ENCODE measurements at places on chromosomes 6 and 20.
A peak's percentile ranks its signal among the peaks of the same experiment; 100 is the strongest.

DNA sequence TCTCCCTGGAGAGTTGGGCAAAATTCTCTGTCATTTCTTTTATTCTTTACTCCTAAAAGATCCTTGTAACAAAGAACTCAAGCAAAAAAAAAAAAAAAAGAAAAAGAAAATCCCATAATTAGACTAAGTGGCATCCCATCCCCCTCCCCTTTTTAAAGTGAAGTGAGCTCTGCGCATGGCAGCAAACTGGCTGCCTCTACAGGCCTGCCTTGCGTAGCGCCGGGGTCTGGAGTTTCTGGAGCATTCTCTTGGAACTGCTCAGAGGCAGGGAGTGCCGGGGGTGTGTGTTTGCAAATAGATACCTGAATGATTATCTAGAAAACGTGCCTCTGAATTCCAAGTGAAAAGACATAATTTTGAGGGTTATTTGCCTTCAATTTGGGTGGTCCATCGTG lies 48.1 kb downstream of the FOXC1 start:
- DNase-seq = no peak

DNA sequence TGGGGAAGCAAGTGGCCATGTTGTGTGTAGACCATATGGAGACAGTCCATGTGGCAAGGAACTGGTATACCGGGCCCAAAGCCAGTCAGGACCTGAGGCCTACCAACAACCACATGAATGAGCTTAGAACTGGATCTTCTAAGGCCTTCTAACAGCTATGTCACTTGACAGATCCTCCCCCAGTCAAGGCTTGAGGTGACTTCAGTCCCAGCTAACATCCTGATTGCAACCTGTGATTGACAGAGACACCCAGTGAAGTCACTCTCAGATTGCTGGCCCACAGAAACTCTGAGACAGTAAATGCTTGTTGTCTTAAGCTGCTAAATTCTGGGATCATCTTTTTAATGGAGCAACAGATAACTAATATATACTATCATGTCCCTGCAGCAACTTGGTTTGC lies 32.9 kb downstream of the AHI1 start:
- no peak for DNase-seq

DNA sequence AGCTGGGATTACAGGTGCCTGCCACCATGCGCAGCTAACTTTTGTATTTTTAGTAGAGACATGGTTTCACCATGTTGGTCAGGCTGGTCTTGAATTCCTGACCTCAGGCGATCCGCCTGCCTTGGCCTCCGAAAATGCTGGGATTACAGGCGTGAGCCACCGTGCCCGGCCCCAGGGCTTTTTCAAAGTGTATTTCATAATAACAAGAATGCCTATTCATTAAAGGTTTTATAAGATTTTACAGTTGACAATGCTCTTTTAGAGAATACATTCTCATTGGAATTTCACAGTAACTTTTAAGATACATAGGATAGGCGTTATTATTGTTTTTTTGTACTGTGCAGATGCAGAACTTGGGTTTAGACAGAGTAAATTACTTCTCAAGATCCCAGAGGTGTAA lies 52.6 kb upstream of the PTPRK start:
- DNase-seq = no peak

- peak; percentile 56 for DNase-seq
Observed at GRCh38 chr20:46614503-46614902, 36.8 kb downstream of the SLC13A3 start.

- DNase-seq = no peak
Observed at GRCh38 chr6:17006543-17006942, 95.3 kb upstream of the STMND1 start.

GRCh38 chr6:93213028-93213427 lies 206.3 kb downstream of the EPHA7 start:
- DNase-seq = peak; percentile 6

- no peak for DNase-seq
Observed at GRCh38 chr20:5073660-5074231, 46.0 kb downstream of the PCNA start.

DNA sequence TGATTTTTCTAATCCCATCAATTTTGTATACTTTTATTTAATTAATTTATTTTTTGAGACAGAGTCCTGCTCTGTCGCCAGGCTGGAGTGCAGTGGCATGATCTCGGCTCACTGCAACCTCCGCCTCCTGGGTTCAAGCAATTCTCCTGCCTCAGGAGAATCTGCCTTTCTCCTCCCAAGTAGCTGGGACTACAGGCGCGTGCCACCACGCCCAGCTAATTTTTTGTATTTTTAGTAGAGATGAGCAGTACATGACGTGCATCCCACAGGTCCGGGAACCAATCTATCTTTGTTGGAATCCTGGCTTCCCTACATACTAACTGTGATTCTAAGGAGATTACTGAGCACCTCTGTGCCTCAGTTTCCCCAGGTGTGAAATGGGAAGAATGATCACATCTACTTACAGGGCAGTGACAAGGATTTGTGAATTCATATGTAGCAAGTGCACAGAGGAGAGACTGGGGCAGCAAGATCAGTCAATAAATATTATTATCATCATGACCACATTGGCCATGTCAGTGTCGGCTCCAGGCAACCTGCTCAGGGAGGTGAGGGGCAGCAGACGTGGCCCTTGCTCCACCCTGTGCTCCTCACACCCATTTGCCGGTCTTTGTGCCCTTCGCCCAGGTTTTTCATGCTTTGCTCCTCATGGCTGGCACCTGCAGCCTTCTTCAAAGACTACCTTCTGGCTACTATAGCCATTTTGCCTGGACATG lies 22.1 kb downstream of the CYP24A1 start:
- no peak for DNase-seq

- no peak for DNase-seq
Observed at GRCh38 chr6:235763-236360, 56.4 kb upstream of the DUSP22 start.

GRCh38 chr6:127466416-127466815 lies 7.2 kb upstream of the KIAA0408 start:
- DNase-seq = no peak

- no peak for DNase-seq
Observed at GRCh38 chr6:35694462-35694861, 5.7 kb upstream of the FKBP5 start.

DNA sequence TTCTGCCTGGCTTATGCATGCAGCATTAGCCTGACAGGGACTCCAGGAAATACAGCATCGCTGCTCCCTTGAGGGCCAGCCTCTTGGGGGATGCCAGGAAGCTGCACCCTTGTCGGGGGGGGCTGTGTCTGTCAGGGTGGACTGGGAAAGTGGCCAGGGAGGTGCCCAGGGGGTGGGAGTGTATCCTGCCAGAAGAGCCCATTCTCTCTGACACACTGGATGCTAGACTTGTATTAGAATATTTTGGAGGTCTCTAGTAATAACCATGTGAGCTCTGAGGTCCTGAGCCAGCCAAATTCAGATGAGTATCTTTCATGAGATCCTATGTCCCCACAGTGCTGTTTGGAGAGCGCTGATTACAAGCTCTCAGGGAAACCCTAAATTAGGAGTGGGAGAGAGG lies 89.1 kb downstream of the MYLK4 start:
- DNase-seq = no peak

DNA sequence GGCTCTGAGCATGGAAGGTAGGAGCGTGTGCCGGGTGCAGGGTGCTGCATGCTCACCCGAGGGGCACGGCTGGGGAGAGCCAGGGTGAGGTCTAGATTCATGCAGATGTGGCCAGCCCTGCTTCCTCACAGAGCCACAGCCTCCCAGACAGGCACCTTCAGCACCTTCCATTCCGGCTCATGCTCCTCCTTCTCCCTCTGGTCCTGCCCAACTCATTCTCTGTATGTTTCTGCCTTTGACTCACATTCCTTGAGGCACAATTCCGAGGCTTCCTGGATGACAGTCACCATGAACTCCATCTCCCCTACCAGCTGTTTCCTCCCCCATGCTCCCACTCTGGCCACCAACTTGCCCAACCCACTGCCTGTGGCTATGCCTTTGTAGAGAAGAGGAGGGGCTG lies 35.4 kb downstream of the DACT2 start:
- DNase-seq = no peak

DNA sequence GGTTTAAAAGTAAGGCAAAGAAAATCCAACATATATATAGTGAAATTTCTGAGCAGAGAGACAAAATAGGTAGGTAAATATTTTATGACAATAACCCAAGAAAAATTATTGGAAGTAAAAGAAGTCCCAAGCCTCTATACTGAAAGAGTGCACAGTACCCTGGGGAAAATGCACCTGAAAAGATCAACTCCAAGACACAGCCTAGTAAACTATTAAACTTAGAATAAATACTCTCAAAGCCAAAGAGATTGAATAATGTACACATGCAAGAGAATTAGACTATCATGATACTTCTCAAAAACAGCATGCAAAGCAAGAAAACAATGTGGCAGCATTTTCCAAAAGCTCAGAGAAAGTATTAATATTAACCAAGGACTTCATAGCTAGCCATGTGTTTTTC lies 676.8 kb upstream of the CHD6 start:
- no peak for DNase-seq

DNA sequence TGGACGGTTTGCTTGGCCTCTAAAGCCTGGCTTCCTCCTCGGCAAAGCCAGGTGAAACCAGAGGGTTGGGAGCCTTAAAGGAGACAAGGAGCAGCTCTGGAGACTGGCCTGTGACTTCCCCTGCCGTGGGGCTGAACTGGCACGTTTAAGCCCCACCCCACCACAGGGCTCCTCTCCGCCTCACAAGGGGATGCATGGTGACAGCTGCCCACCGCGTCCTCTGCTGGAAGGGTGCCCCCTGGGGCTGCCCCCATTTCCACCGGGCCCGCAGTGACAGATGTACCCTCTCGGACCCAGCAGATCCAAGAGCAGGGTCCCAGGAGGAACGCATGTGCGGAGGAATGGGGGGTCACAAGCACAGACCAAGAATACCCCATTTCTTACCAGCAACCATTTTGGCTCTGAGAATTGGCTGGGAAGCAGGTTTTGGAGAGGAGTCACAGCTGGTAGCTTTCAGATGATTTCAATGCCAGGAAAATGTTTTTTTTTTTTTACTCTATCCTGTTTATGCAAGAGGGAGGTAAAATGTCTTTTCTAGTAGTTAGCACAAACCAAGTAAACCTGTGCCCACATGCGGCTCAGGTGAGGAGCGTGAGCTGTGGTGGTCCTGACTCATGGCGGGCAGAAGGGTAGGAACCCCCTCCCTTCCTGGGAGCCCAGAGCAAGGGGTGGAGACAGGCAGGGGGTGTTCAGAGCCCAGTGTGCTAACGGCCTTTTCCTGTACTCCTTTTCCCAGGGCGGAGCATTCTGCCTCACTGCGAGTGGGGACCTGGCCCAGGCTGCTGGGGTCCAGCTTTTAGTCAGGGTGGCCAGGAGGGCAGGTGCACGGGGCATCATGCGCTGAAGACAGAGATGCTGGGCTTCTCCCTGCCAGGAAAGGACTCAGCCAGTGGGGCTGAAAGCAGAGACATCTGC lies 33.0 kb downstream of the FRMD1 start:
- peak; percentile 66 for DNase-seq

- DNase-seq = no peak
Observed at GRCh38 chr6:77180326-77180725, 283.0 kb downstream of the HTR1B start.

GRCh38 chr6:166561771-166562359 lies 24.6 kb downstream of the RAMACL start:
- no peak for DNase-seq

DNA sequence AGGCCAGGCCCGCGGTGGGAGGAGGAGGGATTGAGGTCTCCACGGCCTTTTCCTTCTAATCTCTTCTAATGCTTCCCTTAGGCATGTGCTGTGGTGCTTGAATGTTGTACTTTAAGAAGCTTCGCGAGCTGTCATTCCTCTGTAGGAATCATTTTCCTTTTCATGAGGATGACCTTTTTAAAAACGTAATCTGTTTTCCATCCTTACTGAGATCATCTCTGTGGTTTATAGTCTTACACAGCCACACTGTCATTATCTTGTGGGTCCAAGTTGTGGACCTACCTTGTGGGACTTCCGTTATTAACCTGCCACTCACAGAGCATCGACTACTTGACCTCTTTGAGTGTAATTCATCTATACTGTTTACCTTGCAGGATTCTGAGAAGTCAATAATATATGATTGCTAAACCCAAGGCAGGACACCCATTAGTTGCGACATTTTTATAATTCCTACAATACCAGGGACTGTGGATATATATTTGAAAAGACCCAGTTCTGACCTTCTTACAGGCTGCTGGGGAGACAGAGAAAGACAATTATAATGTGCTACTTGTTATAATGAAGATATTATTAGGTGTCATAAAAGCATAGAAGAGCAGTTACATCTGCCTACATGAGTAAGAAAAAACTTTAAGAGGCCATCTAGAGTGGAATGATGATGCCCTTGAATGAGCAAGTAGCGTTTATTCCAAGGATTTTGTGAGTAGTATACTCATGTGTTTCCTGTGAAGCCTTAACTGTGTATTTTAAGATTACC lies 842 bp downstream of the SLC25A27 start:
- no peak for DNase-seq

- no peak for DNase-seq
Observed at GRCh38 chr20:51725584-51726176, 42.5 kb downstream of the ATP9A start.

GRCh38 chr20:4613718-4614620 lies 107.7 kb upstream of the PRND start:
- DNase-seq = peak; percentile 82

DNA sequence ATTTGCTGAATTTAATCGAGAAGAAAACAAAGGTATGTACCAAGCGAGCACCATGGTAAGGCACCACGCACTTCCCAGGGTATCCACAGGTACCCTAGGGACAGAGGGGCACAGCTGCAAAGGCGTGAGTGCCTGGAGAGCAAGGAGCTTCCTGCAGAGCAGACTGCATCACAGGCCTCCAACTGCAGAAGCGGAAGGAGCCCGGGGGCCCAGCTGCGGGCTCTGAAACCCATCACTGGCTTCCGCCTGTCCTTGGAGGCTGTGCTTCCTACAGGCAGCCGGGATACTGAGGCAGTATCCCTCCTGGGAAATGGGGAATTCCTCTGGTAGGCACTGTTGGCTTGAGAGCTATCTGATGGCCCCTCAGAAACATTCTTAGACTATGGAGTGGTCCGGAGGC lies 217.4 kb upstream of the GMDS start:
- no peak for DNase-seq

All from NCI-H2171 treated with DMSO at 0.1 percent for 48 hours (cell line).